ENCODE measurements at places on chromosomes 7 and 10. TPM values are rescaled to one million over a fixed set of nuclear protein-coding genes. Genes with fewer than 3 reads are reported as not detected.

Gene KCNIP2
- polyA plus RNA-seq: 14.9 TPM

GRCh38 chr10:24205821-24206220 lies 3.1 kb upstream of the KIAA1217 start:
- no peak for DNase-seq

GRCh38 chr10:24287559-24288195 lies 78.7 kb downstream of the KIAA1217 start:
- no peak for DNase-seq

GRCh38 chr7:112873831-112874553 lies 83.8 kb upstream of the TMEM168 start:
- DNase-seq: no peak

GRCh38 chr7:140453273-140453672 lies 26.0 kb downstream of the MKRN1 start:
- DNase-seq: no peak

DNA sequence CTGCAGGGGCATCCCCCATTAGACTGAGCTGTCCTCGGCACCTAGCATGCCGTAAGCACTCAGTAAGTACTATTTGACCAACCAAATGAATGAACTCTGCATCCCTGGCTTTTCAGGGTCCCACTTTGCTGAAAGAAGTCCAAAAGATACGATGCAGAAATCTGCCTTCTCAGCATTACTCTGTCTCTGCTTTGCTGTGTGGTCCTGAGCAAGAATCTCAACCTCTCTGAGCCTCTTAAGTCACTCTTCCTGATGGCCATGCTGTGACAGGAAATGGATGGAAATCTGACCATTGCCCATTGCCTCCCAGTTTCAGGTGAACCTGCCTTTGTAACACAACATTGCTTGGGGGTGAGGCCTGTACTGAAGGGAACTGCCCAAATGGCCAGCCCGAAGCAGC lies 48.0 kb downstream of the GPAM start:
- DNase-seq: no peak

DNA sequence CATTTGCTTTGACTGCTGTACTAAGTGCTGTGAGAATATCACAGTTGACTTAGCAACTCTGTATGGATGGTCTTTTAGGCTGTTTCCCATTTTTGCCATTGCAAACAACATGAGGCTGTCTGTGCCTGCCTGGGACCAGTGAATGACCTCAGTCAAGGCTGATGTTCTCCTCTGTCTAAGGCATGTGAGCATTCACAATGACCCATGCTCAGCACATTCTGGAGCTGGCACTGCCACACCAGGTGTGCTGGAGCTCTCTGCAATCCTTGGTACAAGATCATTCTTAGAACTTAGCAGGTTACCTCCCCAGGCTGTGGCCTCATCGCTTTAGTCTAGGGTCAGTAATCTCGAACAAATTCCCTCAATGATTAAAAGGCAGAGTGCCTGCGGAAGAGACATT lies 61.9 kb downstream of the SH3PXD2A start:
- DNase-seq: peak; percentile 68

Gene ACSM6
- polyA plus RNA-seq: not detected

Gene NEUROD6
- polyA plus RNA-seq: not detected

GRCh38 chr7:155598810-155599210 lies 45.7 kb upstream of the RBM33 start:
- DNase-seq: peak; percentile 78

DNA sequence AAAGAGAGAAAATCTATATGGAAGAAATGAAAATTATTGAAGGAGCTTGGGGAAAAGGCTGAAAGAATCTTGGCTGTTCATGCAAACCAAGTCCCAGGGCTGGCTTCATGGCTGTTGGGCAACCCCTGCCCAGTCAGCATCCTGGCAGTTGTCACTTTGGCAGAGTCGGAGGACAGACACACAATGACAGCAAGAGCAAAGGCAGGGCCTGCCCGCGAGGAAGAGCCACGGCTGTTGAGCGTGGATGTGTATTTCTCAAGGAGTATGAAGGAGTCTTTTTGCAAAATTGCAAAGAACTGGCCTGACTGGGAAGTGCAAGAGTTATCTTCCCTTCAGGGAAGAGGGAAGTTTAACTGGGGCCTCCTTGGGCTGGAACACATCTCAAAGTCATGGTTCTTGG lies 11.7 kb downstream of the PTPRE start:
- DNase-seq: no peak

All from small intestine (tissue), 16 donors.